Dermis blood vessel endothelial cell (primary cell): ENCODE measurements at places on chromosomes 12 and 14. TPM values are rescaled to one million over a fixed set of nuclear protein-coding genes. Genes with fewer than 3 reads are reported as not detected.
A peak's percentile ranks its signal among the peaks of the same experiment; 100 is the strongest.

The P2RX2 gene
- 0.17 TPM in 1 of 2 replicates, not detected in the other for total RNA-seq

The MAP1LC3B2 gene
- 0.19 TPM in 1 of 2 replicates, not detected in the other for total RNA-seq

The SAMD4A gene
- 44.2 and 57.2 TPM in 2 replicates for total RNA-seq

The KIF5A gene
- 0.09 and 0.17 TPM in 2 replicates for total RNA-seq

DNA sequence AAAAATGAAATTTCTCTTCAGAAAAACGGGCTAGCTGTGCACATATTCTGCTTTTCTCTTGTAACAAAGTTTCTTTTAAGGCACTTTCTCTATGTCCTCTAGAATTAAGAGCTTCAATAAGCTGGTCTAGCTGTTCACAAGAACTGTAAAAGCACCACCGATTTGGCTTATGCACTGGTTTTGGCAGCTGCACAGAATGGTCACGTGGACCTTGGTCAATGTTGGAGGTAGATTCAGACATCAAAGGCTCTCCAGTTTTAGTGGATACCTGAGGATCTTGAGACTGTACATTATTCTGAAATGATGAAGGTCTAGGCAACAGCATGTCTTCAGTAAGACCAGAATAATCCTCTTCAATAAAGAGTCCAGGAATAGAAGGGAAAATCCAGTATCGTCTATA, 61.5 kb upstream of the CFL2 start:
- DNase-seq: no peak

The PLCZ1 gene
- total RNA-seq: not detected in 2 replicates

- DNase-seq: no peak
Measured at GRCh38 chr14:87409393-87409792, 583.6 kb downstream of the GALC start.

- DNase-seq: no peak
Measured at GRCh38 chr12:93429852-93430251, 11.9 kb downstream of the UBE2N start.

The VRTN gene
- total RNA-seq: not detected in 2 replicates

The ASCL1 gene
- not detected in 2 replicates for total RNA-seq

The SYCP3 gene
- total RNA-seq: 0.05 TPM in 1 of 2 replicates, not detected in the other

The GPR162 gene
- 0.93 and 1.9 TPM in 2 replicates for total RNA-seq

GRCh38 chr12:123037791-123038190, 57.3 kb downstream of the ARL6IP4 start:
- no peak for DNase-seq

The SLCO1B1 gene
- not detected in 2 replicates for total RNA-seq

The HEBP1 gene
- 23.3 and 34.7 TPM in 2 replicates for total RNA-seq

DNA sequence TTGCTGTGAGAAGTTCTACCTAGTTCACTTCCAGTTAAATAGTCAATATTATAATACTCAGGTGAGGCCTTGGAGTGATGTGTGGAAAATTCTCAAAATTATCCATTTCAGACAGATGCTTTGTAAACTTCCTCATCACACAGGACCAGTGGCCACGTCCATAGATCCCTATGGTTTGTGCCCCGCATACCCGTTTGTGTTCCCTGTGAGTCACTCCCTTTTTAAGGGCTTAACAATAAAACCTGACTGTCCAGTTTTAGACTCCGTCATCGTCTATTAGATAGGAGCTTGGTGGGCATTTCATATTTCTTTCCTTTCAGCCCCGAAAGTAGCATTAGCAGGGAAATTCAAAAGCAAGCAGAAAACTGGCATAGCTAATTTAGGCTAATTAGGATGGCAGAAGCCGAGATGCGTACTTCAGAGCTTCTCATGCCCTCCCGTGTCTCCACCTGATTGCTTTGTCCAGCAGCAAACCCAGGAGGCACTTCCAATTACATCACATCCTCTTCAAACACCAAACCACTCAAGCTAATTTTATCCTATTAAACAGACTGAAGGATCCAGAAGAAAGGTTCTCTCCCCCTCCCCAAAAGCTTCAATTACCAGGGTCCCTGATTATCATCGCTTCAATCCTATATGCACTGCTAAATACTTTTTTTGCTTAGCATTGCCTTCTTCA, 186.6 kb upstream of the OTX2 start:
- DNase-seq: no peak

- no peak for DNase-seq
Measured at GRCh38 chr12:59093073-59093772, 172.9 kb upstream of the LRIG3 start.

GRCh38 chr14:50260511-50260910, 29.1 kb upstream of the SOS2 start:
- peak; percentile 57 for DNase-seq

- DNase-seq: no peak
Measured at GRCh38 chr12:107558141-107558815, 127.3 kb upstream of the PWP1 start.

DNA sequence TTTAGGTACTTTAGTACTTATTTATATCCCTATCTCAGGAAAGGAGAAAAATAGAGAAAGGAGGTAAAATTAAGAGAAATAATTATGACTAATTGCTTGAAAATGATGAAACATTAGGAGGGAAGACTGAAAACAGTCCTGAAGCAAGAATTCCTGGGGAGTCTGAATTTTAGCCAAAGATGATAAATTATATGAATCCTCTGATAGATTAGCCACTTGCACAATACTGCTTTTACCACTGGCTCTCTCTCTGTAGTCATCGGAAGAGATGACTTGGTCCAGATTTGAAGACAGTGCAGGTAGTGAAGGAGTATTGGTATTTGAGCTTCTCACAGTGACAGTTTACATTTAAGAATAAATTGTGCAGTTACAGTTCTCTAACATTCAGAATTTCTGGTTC, 83.8 kb upstream of the CLEC14A start:
- no peak for DNase-seq

DNA sequence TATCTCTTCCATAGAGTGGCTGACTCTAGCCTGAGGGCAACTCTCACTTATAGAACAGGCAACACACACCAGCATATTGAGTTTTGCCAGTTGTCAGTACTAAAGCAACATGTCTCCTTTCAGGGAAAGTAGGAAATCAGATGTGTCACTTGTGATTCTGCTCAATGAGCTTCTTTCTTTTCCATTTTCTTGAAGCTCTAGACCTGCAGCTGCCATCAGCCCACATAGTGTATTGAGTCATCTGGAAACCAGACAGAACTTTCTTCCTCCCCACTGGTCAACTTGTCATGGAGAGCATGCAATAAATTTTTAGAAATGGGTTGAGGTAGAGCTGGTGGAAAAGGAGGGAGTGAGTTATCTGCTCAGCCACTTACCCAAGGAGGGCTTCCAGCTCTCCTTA, 209.0 kb upstream of the PLEKHG7 start:
- DNase-seq: no peak

GRCh38 chr12:80869264-80869663, 68.5 kb downstream of the LIN7A start:
- no peak for DNase-seq

The ATP5F1B gene
- total RNA-seq: 402 and 579 TPM in 2 replicates

The PLEKHG7 gene
- total RNA-seq: not detected in 2 replicates

DNA sequence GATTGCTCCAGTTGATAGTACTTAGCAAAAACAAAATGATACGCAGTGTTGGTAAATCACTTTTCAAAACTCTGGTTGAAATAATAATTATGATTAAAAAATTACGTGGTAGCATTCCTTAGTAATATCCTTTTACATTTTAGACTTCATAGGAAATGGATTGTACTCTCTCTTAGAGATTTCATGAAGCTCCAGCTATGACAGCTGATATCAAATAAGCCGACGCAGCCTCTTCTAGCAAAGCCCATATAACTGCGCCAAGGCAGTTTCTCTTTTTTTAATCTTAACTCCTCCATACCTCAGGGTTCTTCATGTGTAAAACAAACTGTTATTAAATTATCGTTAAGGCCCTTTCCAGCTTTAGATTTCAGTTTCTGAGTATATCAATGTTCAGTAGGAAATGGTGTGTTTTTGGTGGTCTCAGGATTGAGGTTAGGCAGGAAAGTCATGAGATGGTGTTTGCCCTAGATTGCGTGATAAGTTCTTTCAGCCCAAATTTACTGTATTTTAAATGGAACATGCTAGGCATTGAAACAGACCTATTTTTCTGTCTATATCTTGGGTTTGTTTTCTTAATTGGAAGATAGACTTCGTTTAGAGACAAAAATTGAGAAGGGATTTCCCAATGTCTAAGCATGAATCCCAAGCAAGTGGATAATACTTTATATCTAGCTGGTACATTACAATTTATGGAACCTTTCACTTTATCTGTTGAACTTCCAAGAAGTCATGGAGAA, 902 bp upstream of the CFL2 start:
- no peak for DNase-seq

DNA sequence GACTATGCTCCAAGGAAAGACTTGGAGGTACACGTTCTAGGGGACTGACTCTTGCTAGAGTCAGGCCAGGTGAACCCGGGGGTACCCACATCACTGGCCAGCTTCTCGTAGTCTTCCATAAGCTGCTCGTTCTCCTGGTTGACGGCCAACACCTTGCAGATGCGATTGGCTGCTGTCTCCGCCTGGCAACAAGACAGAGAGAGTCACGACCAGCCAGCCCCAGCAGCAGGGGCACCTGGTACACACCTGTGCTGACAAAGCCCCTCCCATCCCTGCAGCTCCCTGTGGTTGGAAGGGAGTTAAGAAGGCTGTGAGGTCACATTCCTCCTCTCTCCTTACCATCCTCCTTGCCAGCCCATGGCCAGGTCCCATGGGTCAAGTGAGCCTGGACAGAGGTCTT, 85.5 kb downstream of the ACTN1 start:
- DNase-seq: no peak

DNA sequence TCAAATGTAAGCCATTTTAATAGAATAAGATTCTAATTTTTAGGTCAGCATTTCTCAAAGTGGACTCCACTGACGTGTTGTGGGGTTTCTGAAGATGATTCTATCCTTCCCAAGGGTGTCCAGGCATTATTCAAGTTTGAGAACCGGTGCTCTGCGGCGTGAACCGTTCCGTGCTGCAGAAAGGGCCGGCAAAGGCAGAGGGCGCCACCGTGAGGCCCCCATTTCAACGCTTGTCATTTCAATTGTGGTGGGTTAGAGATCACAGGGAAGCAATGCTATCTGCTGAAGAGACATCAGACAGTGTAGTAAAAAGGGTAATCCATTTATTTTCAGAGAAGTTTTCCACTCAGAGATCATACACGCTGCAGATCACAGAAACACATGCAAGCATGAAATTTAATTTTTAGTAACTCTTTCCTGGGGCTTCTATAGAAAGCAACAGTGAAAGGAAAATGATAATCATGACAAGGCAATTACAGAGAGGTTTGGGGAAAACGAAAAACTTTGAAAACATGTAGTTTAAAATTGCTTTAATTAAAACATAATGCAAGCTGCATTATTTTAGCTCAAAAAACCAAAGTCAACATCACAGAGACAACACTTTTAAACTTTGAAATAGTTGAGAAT, 201.7 kb downstream of the EXOC5 start:
- peak; percentile 52 for DNase-seq

DNA sequence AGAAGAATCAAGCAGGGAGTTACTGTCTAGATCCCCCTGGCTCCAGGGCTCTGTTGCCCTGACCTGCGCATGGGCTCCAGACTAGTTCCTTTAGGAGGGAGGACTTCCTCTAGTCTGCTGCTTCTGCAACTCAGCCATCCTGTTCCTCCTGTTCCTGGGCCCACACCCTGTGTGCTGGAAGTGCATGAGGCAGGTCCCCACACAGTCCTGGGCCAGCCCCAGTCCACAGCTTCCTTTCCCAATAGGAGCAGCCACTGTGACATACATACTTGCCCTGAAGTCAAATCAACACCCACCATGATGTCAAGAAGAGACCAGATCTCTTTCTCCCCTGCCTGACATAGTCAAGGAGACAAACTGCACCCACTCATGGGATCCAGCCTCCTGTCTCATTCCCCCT, 1.3 kb downstream of the SDR9C7 start:
- no peak for DNase-seq

DNA sequence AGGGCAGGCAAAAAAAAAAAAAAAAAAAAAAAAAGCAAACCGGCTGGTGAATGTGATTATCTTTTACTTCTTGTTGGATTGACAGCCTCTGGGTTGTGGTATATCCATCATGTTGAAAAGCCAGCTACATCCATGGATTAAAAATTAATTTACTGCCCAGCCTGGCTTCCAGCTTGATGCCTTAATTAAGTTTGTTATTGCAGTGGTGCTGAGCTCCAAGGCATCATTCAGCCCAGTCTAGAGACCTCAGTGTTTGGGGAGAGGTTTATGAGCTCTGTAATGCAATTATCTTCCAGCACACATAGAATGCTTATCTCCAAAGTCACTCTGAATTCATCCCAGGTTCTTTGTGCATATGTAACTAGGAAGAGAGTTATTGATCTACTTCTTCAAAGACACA, 114.8 kb downstream of the RIMBP2 start:
- DNase-seq: no peak

- DNase-seq: peak; percentile 28
Measured at GRCh38 chr12:122133192-122133950, 40.6 kb downstream of the IL31 start.

DNA sequence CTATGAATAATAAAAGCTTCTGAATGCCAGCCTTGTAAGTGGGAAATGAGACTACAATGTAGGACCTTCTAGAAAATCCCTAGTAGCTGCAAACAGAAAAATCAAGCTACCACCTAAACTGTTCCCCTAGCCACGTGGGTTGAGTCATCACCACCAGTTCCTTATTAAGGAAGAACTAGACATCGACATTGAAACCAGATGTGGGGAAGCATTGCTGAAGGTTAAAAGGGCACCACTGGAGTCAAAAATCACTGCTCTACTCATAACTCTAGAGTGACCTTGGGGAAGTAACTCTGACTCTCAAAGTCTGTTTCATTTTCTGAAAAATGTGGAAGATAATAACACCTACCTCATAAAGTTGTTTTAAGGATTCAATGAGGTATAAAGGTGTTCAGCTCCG, 9.4 kb upstream of the CNIH1 start:
- DNase-seq: no peak

- no peak for DNase-seq
Measured at GRCh38 chr14:31842899-31843298, 234.2 kb upstream of the ARHGAP5 start.

The OR4K13 gene
- not detected in 2 replicates for total RNA-seq
